ENCODE measurements at places on chromosomes 4 and X. TPM values are rescaled to one million over a fixed set of nuclear protein-coding genes. Genes with fewer than 3 reads are reported as not detected.

GRCh38 chr4:3284734-3285557, 7.9 kb upstream of the RGS12 start:
- DNase-seq, result no peak

The ASB12 gene
- not detected for total RNA-seq

GRCh38 chr4:20383969-20384368, 132.3 kb downstream of the SLIT2 start:
- DNase-seq, result no peak

GRCh38 chr4:76160355-76160754, 12.2 kb upstream of the NUP54 start:
- DNase-seq, result no peak

DNA sequence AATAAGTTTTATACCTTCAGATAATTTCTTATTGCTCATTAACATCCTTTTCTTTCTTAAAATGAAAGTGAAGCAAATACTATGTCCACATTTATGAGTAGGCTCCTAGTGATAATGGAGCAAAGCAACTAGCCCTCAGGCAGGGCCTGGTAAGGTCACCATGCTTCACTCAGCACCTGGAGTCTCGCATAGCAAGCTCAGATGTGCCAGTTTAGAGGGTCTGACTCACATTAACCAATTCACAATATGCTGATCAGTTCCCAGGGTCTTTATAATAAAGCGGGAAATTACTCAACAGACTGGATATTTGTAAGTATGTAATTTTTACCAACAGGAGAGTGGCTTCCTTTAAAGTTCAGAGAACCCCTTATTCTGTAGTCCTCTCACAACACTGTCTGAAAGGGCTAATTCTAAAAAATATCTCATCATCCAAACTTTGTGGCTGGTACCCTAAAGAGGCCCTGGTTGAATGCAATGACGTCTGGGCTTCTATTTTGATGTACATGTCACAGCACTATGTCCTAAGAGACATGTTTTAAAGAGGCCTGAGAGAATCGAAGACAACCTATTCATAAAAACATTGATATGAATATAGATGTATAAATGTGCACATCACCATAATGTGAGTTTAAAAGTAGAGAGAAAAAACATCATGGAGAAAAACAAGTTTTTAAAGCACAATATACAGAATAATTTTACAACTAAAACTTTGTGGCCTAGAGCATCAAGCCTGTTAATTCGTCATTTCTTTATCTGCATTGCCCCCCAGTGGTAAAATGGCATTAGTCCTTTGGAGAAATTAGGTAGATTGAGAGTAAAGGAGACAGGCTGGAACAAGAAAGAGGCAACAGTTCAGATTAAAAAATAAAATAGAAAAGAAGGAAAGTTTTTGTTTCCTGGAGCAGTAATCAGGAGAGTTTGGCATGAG, 44.3 kb downstream of the IL21 start:
- DNase-seq, result no peak

- DNase-seq, result no peak
Observed at GRCh38 chr4:88722276-88722780, 24.7 kb upstream of the NAP1L5 start.

GRCh38 chr4:51859476-51860031, 16.6 kb downstream of the DCUN1D4 start:
- no peak for DNase-seq

- no peak for DNase-seq
Observed at GRCh38 chrX:78476701-78477100, 149.3 kb upstream of the CYSLTR1 start.

The FATE1 gene
- total RNA-seq, result not detected

DNA sequence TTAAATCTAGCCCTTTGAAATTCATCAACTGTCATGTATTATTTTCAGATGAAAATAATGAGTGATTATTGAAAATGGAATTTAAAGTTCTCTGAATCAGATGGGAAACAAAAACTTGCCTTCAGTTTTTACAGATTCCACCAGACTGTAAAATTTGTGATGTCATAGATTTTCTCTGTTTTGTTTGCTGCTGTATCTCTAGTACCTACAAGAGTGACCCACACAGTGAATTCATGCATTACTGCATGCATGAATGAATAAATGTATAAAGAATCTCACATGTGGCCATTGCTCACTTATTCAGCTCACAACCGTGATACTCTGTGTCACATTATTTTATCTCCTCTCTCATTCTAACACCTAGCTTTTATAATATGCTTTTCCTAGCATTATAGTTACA, 532.2 kb upstream of the AGA start:
- DNase-seq, result no peak

All from thoracic aorta (tissue), 2 donors.